Activated CD4-positive, alpha-beta T cell treated with anti-CD3 and anti-CD28 coated beads, Interleukin-2, amount 50 U/mL, for 1 hour (primary cell): ENCODE measurements at places on chromosomes 12 and 14.

DNA sequence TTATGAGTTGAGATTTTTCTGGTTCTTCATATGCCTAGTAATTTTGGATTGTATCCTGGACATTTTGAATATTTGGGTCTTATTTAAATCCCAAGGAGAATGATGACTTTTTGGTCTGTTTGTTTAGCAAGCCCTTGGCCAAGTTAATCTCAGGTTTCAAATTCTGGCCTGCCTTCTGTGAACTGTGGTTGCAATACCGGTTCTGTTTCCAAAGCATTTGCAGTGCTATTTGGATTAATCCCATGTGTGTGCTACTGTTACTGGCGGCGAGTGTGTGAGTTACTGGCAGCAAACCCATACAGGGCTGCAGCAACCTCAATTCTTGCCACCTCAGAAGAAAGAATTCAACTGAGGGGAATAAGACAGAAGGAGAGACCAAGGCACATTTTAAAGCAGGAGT, 51.1 kb downstream of the TMEM260 start:
- no peak for DNase-seq

- no peak for DNase-seq
Observed at GRCh38 chr12:1373901-1374735, 220.3 kb downstream of the FBXL14 start.

GRCh38 chr14:39265806-39266524, 32.2 kb downstream of the MIA2 start:
- no peak for DNase-seq

GRCh38 chr12:19191089-19191488, 61.6 kb downstream of the PLEKHA5 start:
- DNase-seq: no peak

GRCh38 chr12:55684761-55685370, 22.8 kb downstream of the ITGA7 start:
- no peak for DNase-seq

GRCh38 chr12:27220055-27220987, 23.8 kb upstream of the STK38L start:
- DNase-seq: no peak
